ENCODE measurements at places on chromosomes 6 and 20.

GRCh38 chr6:42390228-42390934 lies 61.3 kb downstream of the TRERF1 start:
- DNase-seq = no peak

DNA sequence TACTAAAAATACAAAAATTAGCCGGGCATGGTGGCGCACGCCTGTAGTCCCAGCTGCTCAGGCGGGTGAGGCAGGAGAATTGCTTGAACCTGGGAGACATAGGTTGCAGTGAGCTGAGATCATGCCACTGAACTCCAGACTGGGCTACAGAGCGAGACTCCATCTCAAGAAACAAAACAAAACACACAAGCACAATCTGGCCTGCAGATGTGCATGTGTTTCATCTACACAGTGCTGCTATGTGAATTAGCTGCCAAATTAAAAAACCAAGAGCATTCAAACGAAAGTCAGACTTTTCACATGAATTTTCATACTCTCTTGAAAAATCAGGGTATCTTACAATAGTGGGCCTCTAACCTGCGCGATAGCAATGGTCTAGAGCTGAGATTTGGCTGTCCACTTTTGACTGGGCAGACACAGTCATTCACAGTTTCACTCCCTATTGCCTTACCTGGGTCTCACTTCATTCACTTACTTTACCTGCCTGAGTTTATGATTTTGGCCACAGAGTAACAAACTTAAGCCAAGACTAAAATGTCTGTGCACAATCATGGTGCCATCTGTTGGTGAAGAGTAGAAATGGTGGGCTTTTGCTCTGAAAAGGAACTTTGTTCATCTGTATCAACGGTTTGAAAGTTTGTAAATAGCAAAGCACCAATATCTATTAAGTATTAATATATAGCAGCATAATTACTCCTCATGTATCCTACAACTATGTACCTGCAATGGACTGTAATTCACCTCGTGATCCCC lies 138.5 kb upstream of the UST start:
- DNase-seq = no peak

DNA sequence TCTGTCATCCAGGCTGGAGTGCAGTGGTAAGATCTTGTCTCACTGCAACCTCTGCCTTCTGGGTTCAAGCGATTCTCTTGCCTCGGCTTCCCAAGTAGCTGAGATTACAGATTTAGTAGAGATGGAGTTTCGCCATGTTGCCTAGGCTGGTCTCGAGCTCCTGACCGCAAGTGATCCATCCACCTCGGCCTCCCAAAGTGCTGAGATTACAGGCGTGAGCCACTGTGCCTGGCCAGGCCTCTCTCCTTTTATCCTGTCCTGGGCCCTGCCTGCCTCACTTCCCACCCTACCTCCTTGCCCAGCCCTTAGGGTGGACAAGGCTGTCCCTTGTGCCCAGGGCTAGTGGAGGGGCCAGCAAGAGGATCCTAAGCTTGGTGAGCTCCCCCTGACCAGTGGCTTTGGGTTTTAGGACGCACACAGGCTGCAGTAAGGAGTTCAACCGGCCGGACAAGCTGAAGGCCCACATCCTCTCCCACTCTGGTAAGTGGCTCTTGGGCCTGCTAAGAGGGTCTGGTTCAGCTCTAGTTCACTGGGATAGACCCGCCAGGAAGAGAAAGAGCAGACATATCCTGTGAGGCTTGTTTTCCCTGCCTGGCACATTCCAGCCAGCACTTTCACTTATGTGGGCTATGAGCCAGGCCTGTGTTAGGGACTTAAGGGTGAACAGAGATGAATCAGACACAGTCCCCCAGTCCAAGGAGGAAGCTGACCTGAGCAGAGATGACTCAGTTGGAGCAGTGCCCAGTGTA lies 21.9 kb upstream of the CHMP4B start:
- peak; percentile 70 for DNase-seq

- DNase-seq = no peak
These were observed 124.5 kb upstream of the PRND start for GRCh38 chr20:4597215-4597614.

DNA sequence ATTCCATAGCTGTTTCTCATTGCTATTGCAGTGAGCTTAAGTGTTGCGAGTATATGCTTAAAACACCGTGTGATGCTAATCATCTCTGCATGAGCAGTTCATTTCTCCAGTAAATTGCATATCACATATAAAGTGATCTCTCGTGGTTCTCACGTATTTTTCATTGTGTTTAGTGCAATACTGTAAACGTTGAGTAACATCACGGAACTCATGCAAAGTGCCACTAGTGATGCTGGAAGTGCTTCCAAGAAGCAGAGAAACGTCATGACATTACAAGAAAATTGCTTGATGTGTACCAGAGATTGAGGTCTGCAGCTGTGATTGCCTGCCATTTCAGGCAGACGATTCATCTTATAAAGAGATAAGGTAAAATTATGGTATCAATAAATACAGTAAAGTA lies 830.4 kb downstream of the GRIK2 start:
- DNase-seq = no peak

DNA sequence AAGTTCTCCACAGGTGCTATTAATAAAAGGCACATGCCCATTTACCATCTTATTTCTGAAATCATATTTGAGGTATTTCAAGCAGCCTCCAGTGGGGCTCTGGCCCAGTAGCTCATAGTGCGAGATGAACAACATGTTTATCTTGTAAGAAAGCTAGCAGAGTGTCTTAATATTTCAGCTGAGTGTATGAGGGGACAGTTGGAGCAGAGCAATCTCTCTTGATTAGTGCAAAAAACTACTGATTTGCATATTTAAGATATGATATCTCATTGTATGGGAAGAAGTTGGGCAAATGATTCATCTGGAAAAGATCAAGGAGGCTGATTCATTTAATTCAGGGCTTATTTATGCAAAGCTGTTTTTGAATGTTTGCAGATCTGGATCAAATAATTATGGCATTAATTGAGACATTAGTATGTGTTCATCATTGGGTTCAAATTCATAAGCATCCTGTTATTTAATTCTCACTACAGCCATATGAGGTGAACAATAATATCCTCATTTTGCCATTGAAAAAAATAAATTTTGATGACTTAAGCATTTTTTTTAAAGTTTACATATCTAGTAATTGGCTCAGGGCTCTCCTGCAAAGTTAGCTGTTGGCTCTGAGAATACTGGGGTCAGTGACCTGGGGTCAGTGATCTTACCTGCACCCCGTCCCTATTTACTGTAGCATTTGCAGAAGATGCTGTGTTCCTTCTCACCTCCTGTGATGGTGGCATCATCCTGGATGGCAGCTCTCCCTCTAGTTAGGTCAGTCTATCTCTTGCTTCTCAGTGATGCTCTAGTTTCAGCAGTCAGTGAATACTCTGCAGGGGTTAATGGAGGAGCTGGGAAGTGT lies 24.1 kb upstream of the GCLC start:
- DNase-seq = no peak

DNA sequence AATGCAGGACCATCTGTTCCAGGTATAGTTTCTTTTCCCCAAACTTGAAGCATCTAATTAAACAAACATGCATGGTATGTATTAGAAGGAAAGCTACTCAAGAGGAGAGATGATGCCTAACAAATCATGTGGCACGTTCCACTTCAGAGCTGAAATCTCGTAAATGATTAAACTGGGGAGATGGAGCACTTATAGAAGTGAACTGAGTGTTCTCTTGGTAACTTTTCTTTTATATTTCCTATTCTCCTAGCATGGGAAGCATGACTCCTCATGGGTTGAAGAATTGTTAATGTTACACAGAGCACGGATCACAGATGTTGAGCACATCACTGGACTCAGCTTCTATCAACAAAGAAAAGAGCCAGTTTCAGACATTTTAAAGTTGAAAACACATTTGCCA lies 61.1 kb downstream of the CCN2 start:
- no peak for DNase-seq

DNA sequence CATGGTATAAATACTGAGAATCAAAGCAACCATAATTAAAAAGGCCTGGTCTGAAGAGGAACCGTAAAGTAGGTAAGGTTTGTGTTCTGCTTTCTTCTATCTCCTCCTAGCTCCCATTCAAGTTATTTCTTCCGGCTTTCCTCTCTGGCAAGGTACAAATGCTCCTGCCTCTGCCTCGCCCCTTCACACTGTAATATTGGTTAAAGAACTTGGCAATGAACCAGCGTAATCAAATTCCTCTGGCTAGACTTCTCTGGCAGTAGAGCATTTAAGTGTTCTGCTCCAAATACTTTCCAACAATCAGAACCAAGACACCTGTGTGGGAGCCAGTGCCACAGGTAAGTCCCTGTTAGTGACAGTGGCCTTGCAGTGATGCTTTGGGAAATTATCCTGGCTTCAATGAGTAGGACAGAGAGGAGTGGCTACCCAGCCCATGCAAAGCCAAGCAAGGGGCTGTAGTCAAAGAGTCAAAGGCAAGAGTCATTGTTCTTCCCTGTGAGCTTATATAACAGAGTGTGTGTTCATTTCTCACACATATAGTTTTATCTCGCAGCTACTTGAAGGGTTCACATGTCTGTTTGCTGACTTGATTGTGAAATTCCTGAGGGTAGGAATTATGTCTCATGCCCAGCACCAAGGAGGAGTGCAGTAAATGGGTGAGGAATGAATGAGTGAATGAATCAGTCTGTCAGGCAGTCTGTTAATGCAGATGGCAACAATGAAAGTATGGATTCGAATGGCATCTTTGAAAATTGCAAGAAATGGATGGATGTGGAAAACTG lies 329.3 kb downstream of the NRN1 start:
- no peak for DNase-seq

GRCh38 chr6:2492686-2493523 lies 247.5 kb upstream of the GMDS start:
- DNase-seq = no peak

DNA sequence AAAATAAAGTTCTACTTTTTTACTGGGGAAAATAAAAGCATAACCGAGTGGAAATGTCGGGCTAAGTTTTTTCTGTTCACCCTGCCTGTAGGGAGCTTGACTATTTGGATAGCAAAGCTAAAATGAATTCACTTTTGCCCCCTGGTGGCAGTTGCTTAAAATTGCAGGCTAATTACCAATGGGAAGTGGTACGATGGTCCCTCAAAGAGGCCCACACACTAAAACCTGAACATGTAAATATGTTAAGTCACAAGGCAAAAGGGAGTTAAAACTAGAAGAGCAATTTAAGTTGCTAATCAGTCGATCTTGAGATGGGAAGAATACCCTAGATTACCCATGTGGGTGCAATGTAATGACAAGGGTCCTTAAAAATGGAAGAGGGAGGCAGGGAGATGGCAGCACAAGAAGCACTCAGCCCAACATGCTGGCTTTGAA lies 916 bp upstream of the SUN5 start:
- no peak for DNase-seq

DNA sequence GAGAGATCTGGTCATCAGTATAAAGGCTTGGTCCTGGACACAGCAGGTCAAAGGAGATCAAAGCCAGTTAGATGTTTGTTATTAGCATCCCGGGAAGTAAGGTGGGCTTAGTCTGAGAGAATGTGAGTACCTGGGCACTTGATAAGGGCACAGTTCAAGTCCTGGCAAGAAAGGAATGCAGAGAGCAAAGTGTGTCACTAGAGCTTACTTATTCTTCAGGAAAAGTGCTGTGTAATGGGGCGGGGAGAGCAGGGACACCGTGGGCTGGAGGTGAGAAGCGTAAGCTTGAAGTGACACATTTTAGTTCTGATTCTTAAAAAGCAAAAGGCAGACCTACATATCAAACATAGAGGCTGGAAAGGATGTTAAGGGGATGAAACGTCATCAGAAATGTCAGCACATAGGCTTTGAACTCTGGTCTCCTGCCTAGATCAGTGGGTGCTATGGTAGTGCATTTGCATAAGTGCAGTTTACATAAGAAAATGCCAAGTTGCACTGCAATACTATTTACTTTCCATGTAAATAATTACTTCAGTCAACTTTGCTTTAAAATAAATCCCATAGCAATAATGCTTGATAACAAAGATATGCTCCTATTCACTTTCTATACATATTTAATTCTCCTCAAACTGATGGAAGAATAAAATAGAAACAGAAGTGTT lies 2.6 kb downstream of the SAMD5 start:
- no peak for DNase-seq

GRCh38 chr20:60224914-60225313 lies 266.7 kb downstream of the CDH26 start:
- DNase-seq = no peak

GRCh38 chr6:4105980-4106536 lies 27.1 kb upstream of the FAM217A start:
- no peak for DNase-seq

DNA sequence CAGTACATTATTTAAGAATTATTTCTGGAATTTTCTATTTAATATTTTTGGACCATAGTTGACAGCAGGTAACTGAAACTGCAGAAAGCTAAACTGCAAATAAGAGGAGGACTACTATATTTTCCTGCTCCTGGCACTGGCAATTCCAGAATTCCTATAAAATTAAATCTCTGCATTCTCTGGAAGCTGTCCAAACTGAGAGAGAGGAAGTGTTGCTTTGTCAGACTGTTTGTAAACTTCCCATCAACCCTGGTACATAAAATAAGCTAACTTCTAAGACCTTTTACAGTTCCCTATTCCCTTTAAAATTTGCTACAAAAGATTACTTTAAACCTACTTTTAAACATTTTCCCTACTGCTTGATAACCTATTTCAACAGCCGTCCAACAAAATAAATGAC lies 196.1 kb upstream of the RUNX2 start:
- no peak for DNase-seq

GRCh38 chr6:35359346-35359743 lies 17.0 kb downstream of the PPARD start:
- no peak for DNase-seq

- DNase-seq = peak; percentile 31
These were observed 238.7 kb upstream of the SOX4 start for GRCh38 chr6:21354805-21355238.

- DNase-seq = no peak
These were observed 143.2 kb upstream of the ZNF217 start for GRCh38 chr20:53736757-53737395.

GRCh38 chr6:788058-788457 lies 95.1 kb upstream of the EXOC2 start:
- no peak for DNase-seq

DNA sequence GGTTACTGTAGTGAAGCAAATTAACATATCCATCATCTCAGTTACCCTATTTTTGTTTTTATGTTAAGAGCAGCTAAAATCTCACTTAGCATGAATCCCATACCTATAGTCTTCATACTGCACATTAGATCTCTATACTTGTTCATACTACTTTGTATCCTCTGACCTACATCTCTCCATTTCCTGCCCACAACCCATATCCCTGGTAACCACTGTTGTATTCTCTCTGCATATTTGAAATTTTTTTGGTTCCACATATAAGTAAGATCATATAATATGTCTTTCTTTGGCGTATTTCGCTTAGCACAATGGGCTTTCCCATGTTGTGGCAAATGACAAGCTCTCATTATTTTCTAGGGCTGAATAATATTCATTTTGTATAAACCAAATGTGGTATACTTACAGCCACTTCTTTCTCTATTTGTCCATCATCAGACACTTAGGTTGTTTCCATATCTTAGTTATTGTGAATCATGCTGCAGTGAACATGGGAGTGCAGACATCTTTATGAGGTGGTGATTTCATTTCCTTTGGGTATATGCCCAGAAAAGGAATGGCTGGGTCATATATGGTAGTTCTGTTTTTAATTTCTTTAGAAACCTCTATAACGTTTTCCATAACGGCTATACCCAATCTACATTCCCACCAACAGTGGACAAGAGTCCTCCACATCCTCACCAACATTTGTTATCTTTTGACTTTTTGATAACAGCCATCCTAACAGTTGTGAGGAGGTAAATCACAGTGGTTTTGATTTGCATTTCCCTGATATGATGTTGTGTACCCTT lies 39.8 kb downstream of the BACH2 start:
- no peak for DNase-seq

Data from T47D (cell line).